CD4-positive, alpha-beta T cell treated with Interleukin-6 for 4 hours (primary cell): ENCODE measurements at places on chromosomes 2 and 18.

GRCh38 chr2:179606141-179606540 is 255.3 kb downstream of the ZNF385B start:
- no peak for DNase-seq

GRCh38 chr2:33272001-33272400 is 204.4 kb upstream of the RASGRP3 start:
- DNase-seq = no peak

DNA sequence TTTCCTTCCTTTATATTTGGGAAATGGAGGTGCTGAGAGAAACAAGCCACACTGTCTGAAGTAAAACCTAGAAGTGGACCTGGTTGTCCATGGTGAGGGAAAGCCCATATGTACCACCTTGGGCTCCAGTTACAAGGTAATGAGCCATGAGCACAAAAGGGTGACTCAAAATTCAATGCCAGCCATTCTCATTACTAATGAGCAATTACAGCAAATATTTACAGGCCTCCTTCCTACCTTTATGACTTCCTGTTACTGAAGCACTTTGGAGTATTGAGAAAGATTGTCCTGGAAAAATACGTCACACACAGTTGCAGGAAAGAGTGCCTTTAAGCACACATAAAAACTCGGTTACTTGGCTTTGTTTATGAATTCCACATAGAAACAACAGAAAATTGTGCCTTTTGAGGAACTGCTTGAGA is 9.1 kb downstream of the EPAS1 start:
- DNase-seq = no peak

- no peak for DNase-seq
Measured at GRCh38 chr2:71423817-71424420, 29.4 kb upstream of the DYSF start.

- no peak for DNase-seq
Measured at GRCh38 chr18:33128581-33128980, 311.9 kb downstream of the CCDC178 start.

DNA sequence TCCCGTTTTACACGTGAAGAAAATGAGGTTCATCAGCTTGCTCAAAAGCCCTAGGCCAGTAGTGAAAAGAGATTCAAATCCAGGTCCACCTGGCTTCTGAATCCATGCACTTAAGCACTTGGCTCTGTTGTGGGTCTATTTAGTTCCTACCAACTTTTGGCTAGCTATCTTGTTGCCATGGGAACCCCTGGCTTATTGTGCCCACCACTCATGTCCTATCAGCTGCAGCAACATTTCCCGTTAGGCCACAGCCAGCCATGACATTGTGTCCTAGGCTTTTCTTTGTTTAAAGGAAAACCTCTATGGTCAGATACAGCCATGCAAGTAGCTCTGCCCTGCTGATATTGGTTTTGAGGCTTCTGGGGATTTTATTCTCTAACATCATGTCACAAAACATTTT is 49.8 kb downstream of the PLEK start:
- DNase-seq = no peak

- no peak for DNase-seq
Measured at GRCh38 chr2:212773808-212774339, 235.3 kb upstream of the ERBB4 start.

- DNase-seq = peak; percentile 58
Measured at GRCh38 chr2:23940718-23941620, 706 bp downstream of the UBXN2A start.

- DNase-seq = no peak
Measured at GRCh38 chr2:43898134-43898837, 59.5 kb downstream of the ABCG8 start.

- no peak for DNase-seq
Measured at GRCh38 chr2:224442071-224442967, 40.4 kb upstream of the FAM124B start.

DNA sequence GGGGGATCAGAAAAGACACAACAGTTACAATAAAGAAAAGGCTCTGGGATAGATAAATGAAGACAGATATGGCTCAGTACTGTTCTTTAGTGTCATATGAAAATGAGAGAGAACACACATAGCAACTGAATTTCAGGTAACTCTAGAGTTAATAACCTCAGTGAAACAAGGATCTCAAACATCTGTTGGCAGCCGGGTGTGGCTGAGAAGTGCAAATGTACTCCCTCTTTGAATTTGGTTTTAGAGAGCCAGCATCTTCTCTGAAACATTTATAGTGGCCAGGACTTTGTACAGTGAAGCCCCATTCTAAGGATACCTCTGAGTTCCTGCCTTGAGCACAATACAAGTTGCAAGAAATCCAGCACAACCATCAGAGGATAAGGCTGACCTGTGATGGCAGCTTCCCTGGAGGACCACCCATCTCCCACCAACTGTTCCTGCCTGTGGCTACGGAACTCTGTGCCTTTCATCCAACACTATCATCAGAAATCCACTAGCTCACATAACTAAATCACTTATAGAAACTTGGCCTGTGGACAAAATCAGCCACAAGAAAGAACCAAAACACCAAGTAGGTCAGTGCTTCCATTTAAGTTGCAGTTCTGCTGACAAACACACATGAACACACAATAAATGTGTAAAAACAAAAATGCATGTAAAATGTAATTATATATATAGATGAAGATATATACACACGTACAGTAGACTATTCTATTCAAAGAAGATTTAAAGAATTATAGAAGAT is 37.3 kb upstream of the PEX13 start:
- DNase-seq = no peak

DNA sequence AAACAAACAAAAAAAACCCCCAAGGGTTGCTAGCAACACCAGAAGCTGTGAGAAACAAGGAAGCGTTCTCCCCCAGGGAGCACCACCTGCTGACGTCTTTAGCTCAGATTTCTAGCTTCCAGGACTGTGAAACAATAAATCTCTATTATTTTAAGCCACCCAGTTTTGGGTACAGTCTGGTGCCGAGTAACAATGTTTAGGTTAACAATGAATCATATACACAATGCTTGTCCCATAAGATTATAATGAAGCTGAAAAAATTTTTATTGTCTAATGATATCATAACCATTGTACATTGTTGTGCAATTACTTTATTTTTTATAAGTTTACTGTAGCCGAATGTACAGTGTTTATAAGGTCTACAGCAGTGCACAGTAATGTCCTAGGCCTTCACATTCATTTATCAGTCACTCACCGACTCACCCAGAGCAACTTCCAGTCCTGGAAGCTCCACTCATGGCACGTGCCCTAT is 72.1 kb upstream of the CAB39 start:
- no peak for DNase-seq

DNA sequence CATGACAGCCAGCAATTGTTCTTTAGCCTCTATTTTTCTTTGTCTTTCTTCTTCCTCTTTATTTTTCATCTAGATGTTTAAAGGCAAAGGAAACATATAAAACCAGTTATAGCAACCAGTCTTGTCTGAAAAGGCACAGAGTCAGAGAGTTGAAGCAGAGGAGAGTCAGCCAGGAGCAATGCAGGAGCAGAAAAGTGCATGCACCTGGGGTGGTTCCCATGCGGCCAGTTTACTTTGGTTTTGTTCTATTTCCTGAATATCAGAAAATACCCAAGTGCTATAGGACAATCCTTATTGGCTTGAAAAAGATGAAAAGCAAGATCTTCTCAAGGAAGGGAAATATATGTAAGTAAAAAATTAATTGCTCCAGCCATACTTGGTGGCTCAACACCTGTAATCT is 44.9 kb downstream of the CFAP210 start:
- no peak for DNase-seq

DNA sequence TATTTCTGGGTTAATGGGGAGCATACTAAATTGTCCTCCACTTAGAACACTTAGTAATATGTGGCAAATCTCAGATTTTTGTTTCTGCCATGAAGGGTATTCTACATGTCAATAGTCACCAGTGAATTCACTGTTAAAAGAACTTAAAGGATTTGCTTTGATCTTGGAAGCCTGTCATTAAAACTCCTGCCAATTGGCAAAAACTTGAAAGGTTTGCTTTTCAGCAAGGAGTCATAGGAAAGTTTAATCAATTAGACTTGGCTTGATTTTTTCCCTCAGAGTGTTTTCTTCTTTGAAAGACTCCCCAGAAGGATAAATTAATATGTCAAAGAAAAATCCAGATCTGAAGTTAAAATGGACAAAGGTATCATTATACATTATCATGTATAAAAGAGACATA is 671.9 kb upstream of the PKDCC start:
- no peak for DNase-seq

GRCh38 chr2:138293045-138293444 is 208.5 kb upstream of the SPOPL start:
- no peak for DNase-seq

DNA sequence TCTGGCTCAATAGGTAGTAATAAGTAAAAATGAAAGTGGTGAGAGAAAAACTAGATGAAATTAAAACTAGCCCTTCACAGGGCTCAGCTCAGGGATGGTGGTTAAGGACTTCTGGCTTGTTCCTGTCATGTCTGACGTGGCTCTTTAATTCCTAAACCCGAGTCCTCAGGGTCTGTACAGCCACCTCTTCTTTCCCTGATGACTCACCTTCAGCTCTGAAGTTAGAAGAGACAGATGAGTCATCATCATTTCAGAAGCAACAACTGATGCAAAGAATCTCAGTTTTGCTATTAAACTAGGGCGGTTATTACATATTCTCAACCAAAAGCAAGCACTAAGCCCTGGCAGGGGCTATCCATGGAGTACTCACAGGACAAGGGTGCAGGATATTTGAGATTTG is 24.0 kb upstream of the ITGB6 start:
- DNase-seq = peak; percentile 29

DNA sequence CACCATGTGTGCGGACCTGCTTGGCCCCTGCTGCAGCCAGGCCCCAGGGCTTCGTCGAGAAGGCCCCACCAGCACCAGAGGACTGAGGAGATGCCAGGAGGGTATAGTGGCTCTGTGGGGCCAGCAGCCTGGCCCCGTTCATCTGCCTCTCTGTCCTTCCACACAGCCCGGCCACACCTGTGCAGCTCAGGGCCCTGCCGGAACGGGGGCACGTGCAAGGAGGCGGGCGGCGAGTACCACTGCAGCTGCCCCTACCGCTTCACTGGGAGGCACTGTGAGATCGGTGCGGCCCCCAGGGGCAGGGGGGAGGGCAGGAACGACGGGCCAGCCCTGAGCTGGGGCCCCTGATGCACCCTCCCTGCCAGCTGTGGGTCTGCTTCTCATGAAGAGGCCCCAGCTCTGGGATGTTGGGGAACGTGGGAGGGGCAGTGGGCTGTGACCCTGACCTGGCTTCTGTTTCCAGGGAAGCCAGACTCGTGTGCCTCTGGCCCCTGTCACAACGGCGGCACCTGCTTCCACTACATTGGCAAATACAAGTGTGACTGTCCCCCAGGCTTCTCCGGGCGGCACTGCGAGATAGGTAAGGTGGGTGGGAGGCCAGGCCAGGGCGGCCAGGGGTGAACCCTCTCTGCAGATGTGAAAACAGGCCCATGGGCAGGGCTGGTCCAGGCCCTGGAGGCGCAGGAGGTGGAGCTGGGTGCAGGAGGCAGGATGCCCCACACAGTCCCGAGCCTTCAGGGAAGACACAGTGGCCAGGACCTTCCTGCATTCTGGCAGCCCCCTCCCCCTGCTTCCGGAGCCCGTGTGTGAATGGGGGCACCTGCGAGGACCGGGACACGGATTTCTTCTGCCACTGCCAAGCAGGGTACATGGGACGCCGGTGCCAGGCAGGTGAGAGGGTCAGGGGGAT is 50.3 kb downstream of the MTERF4 start:
- no peak for DNase-seq

DNA sequence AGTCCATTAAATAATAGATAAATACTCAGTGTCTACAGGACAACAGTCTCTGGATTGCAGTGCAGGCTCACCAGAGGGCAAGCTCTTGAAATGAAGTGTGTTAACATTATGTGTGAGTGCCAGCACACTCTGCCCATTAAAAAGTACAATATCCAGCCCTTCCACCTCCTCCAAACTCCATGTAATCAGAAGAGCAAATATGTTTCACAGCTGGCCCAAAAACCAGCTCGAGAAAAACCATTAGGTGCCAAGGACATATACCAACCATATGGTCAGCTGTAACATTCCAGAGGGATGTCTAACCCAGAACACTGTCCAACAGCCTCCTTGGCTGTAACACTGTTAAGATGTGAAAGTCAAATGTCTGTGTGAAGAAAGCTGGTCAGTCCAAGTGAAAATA is 112.2 kb downstream of the ZNF385B start:
- no peak for DNase-seq

DNA sequence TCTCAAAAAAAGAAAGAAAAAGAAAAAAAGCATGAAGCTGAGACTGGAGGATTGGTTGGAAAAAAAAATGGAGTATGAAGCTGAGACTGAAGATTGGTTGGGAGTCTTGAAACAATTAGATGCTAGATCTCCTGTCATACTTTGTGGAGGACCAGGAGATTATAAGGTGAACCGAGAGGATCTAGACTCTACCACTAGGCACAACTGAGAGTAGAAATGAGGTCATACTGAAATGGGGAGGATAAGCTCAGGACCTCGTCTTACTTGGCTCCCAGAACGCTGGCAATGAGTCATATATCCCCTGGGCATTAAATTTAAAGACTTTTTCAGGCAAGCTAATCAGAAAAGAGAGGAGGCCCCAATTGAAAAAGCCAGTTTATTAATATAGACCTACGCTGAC is 3.3 kb upstream of the ORC2 start:
- no peak for DNase-seq

DNA sequence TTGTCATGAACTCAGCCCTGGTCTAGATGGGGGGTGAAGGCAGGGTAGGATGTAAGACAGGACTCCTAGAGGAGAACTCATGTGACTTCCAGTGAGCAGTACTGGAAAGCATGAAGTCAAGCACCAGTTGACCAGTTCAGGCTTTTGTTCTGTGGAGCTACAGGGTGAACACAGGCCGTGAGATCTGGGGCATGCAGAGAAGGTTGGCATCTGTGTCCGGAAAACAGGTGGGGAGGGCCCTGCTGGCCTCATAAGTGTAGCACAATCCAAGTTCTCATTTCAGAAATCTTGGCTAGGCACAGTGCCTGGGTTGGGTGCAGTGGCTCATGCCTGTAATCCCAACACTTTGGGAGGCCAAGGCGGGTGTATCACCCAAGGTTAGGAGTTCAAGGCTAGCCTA is 50.9 kb upstream of the SPATS2L start:
- no peak for DNase-seq

- DNase-seq = no peak
Measured at GRCh38 chr18:22195052-22195451, 25.7 kb downstream of the GATA6 start.

DNA sequence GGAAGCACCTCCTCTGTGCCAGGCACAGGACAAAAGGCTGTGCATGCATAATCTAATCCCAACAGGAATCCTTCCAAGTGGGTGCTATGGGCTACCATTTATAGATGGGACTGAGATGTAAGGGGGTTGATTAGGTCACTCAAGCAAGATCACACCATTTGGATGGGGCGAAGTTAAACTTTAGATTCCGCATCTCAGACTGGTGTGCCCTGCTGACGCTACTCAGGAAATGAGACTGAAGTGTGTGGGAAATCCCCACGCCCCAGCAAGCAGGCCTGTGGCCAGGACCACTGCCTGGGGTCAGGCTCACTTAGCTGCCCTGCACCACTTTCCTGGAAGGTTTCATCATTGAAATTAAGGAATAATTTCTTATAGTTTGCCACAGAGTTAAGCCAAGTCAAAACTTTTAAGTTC is 70.5 kb upstream of the PPP1CB start:
- DNase-seq = peak; percentile 61
